Fibroblast of skin of abdomen (primary cell): ENCODE measurements at places on chromosomes 6 and 20.

DNA sequence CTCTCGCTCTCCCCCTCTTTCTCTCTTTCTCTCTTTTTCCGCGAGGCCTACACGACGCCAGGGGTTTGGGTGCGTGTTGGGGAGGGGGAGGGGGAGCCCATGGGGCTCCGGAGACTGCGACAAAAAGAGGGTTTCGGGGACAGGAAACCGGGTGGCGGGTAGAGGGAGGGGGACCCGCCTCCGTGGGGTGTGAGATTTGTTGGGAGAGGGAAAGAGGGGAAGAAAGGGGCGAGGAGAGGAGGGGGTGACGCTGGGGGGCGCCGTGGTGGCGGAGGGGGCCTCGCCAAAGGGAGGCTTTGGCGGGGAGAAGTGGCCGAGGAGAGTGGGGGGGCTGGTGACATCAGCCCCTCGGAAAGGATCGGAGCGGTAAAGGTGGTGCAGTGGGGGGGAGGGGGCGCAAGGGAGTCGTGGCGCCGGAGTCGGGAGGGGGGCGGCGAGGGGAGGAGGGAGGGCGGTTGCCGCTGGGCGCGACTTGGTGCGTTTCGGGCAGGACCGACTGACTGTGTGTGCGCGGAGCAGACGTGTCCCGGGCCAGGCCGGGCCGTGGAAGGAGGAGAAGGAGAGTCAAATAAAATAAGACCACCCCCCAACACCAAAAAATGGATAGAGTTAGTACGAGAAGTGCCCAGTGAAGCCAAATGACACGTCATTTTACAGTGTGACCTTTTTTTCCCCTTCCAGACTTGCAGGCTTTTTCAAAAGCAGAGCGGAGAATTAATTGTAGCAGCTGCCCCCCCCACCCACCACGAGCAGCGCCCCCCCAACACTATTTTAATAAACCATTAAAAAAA, 39.8 kb downstream of the GNAS start:
- DNase-seq: peak; percentile 72

DNA sequence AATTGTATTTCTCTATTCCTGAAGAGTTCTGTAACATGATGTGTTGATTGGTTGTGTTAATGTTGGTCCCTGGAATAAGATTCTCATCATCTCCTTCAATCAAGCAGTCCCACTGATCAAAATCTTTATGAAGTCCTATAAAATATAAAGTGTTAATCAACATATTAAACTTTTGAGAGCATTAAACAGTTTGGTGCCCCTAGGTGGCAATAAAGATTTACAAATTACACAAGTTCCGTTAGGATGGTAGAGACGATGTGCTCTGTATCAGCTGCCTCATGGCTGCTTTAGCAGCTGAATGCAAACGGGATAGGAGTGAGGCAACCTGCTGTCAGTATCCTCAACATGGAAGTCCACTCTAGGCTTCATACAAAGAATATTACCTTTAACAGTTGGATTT, 16.9 kb downstream of the TDRD6 start:
- peak; percentile 0 for DNase-seq

DNA sequence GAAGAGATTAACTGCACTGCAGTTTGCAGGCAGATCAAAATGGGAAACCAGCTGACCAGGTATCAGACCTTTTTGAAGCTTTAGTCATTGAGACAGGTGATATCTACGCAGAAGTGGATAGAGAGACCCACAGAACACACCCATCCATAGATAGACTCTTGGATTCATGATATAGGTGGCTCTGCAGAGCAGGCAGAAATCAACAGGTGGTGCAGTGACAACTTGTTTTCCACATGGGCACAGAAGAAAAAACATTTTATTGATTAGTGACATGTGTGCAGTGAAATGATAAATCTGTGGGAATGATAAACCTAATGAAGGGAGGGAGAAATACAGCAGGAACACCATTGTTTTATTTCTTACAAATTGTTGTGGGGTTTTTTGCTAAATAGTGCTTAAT, 45.2 kb downstream of the NUDT3 start:
- no peak for DNase-seq

- no peak for DNase-seq
These were observed 39.3 kb downstream of the PMEPA1 start for GRCh38 chr20:57670288-57671071.

GRCh38 chr20:19501476-19502115, 256.5 kb upstream of the RIN2 start:
- DNase-seq: no peak

DNA sequence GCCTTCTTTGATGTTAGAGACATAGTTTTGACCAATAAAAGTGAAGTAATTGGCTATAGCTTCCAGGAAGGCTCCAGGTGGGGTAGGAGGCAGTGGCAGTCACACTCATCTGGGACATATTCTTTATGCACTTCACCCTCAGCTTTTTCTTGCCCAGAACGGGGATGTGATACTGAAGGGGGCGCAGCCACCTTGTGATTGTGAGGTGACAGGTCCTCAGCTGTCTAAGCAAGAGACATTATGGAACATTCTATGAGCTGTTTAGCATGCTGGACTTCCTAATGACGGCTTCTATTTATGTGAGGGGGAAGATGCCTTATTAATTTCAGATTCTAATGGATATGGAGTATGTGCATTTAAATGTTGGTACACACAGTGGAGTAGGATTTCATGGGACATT, 151.3 kb upstream of the ZFP64 start:
- no peak for DNase-seq

DNA sequence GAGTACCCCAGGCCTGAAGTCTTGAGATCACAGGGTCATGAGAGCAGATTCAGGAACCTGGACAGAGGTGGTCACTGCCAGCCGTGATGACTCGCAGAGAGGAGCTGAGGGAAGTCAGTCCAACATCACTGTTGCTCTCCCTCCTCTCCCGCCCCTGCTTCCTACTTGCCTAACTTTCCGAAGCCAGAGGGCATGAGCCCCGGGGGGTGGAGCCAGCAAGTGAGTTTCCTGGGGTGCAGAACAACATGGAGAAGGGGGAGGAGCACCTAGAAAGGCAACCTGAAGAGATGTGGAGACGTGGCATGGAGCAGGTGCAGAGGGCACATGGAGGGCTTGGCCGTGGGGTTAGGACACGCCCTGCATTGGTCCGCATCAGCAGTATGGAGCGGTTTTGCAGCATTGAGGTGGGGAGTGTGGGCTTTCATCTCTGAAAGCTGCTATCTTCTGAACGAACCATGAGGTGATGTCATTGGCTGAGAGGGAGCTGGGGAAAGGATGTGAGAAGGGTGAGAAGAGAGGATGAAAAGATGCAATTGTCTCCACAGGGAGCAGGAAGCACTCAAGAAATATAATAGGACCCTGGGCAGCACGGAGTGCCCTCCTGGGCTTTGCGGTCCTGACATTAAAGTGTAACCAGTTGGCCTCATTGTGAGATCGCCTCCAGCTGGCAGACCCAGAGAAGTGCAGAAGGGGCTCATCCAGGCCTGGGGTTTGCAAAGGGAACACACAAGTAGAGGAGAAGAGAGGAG, 25.0 kb downstream of the GDAP1L1 start:
- no peak for DNase-seq

DNA sequence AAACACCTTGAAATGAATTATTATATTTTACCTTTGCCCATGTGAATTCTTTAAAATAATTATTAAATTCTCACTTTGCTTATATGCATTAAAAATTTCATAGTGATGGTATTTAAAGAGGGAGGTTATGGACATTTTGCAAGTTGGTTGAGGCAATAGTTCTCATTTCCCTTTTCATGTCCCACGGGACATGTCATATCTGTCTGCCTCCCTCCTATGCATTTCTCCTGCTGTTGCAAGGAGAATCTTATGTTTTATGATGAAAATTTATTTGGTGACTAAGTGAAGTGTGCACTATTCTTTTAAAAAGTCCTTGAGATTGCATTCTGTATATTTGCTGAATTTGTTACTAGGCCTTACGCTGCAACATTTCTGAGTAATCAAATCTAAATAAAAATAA, 67.2 kb downstream of the UTRN start:
- no peak for DNase-seq

- no peak for DNase-seq
These were observed 142.1 kb downstream of the CD83 start for GRCh38 chr6:14259594-14260152.

GRCh38 chr20:15487682-15488081, 1085.6 kb downstream of the KIF16B start:
- no peak for DNase-seq

DNA sequence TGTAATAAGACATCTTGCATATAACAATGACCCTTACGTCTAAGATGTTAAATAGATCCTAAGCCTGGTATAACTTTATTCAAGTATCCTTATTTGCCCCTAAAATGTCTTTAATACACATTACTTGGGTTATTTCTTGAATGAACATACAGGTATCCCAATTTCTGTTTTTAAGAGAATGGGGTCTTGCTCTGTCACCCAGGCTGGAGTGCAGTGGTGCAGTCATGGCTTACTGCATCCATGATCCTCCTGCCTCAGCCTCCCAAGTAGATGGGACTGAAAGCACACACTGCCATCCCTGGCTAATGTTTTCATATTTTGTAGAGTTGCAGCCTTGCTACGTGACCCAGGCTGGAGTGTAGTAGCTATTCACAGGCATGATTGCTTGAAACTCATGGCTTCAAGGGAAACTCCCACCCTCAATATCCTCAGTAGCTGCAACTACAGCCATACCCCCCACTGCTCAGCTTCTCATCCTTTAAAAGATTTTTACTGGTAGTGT, 10.4 kb upstream of the ZNFX1 start:
- no peak for DNase-seq

DNA sequence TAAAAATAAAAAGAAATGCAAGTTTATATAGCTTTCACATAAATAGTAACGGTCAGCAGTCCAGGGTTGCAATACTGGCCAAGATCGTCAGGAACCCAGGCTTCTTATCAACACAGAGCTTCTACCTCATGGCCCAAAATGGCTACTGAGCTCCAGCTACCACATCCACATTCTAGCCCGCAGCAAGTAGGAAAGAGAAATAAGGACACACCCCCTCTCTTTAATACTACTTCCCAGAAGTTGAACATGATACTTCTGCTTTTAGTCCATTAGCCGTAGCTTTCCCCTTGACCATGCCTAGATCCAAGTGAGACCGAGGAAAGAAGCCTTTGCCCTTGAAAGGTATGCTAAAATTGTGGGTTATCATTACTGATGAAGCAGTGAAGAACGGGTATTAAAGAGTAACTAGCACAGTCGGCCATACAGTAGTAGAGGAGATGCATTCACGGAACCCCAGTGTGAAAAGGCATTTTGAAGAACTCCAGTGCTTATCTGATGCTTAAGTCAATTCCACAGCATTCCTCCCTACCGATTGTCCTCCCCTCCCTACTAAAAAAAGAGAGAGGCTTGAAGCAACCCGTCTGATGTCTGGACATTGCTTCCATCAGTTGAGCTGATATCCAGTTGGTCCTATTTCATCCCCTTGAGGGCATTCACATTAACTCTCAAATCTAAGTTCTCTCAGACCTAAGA, 226.9 kb upstream of the RREB1 start:
- no peak for DNase-seq

DNA sequence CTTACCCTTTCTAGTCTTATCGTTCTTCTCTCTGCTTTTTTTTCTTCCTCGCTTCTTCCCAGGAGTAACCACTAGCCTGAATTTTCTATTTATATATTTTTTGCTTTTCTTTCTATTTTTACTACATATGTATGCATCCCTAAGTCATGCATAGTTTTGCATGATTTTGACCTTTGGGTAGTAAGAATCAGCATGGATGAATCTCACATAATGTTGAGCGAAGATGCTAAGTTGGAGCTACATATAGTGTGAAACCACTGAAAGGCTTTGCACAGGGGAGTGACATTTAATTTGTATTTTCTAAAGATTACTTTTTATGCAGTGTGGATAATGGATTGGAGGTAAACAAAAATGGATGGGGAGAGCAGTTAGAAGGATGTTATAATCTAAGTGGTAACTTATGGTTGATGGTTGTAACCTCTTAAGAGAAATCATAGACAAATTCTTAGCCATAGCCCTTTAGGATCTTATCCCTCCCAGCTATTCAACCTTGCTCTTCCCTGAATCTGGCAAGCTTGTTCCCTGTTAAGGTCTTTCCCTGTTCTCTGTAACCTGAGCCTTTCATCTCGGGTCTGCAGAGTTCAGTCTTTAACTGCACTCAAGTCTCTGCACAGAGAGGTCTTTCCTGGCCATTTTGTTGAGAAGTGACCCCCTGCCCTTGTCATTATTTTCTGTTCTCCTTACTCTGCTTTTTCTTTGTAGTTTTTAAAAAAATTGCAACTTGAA, 18.0 kb downstream of the PEX7 start:
- DNase-seq: no peak

GRCh38 chr20:58596750-58597248, 54.3 kb upstream of the STX16 start:
- DNase-seq: peak; percentile 64

DNA sequence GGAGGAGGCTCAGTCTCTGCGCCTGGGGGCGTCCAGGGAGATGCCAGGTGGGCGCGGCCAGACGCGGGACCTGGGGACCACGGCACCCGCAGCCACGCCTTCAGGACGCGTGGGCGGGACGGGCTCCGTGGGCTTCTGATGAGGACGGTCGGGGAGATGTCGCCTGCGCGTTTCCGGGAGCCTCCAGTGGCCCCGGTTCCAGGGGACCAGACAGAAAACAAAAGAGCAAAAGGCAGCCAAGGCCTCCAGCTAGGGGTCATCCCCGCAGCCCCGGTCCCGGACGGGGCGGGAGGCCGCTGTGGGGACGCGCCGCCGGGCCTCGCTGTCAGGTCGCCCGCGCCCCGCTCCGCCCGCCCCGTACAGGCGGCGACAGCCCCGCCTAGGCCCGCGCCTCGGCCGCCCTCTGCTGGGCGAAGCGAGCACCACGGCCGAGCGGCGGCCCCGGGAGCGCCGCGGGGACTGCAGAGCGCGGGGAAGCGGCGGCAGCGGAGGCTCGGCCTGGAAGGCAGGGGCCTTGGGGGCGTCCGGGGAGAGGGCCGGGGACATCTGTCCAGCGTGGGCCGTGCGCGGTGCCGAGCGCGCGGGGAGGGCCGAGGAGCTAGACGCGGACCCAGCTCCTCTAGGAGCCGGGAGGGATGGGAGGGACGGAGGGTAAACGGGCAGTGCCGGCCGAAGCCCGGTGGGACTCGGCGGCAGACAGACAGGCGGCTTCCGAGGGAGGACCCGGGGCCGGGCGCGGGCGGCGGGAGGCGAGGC, 48.7 kb downstream of the TMEM242 start:
- peak; percentile 67 for DNase-seq

- no peak for DNase-seq
These were observed 57.6 kb downstream of the NRSN1 start for GRCh38 chr6:24183584-24183983.

GRCh38 chr20:389220-389619, 8.7 kb downstream of the TRIB3 start:
- DNase-seq: no peak

GRCh38 chr6:136753624-136754023, 38.7 kb downstream of the MAP3K5 start:
- DNase-seq: no peak

GRCh38 chr6:119966484-119966883, 616.9 kb upstream of the MAN1A1 start:
- DNase-seq: no peak

- no peak for DNase-seq
These were observed 29.8 kb downstream of the PLCG1 start for GRCh38 chr20:41167118-41167470.

- DNase-seq: no peak
These were observed 14.8 kb downstream of the PGK2 start for GRCh38 chr6:49772285-49772684.
